Renal pelvis (tissue), 12 donors: ENCODE measurements at places on chromosomes 13 and 19. TPM values are rescaled to one million over a fixed set of nuclear protein-coding genes. Genes with fewer than 3 reads are reported as not detected.

ZNF541 gene
- polyA plus RNA-seq: 0.40 TPM

ZNF444 gene
- 39.9 TPM for polyA plus RNA-seq

IGSF23 gene
- polyA plus RNA-seq: 0.95 TPM

ZNF709 gene
- 6.1 TPM for polyA plus RNA-seq

PROZ gene
- 3.5 TPM for polyA plus RNA-seq

SMIM24 gene
- polyA plus RNA-seq: 514 TPM

LGALS4 gene
- polyA plus RNA-seq: 1.9 TPM

ZNF440 gene
- polyA plus RNA-seq: 11.6 TPM

CCL25 gene
- polyA plus RNA-seq: not detected

SOX21 gene
- 0.33 TPM for polyA plus RNA-seq

CSNK1G2 gene
- 70.7 TPM for polyA plus RNA-seq

CCDC70 gene
- not detected for polyA plus RNA-seq

RGCC gene
- polyA plus RNA-seq: 12.3 TPM
